ENCODE measurements at places on chromosomes 5 and 9.

- DNase-seq, result peak; percentile 44
Measured at GRCh38 chr5:55936100-55936693, 58.6 kb downstream of the IL6ST start.

GRCh38 chr5:87069974-87070608, 197.6 kb upstream of the RASA1 start:
- peak; percentile 50 for DNase-seq

GRCh38 chr5:31047621-31048020, 145.9 kb upstream of the CDH6 start:
- DNase-seq, result no peak

- DNase-seq, result peak; percentile 72
Measured at GRCh38 chr5:96172436-96172835, 210.8 kb upstream of the ELL2 start.

DNA sequence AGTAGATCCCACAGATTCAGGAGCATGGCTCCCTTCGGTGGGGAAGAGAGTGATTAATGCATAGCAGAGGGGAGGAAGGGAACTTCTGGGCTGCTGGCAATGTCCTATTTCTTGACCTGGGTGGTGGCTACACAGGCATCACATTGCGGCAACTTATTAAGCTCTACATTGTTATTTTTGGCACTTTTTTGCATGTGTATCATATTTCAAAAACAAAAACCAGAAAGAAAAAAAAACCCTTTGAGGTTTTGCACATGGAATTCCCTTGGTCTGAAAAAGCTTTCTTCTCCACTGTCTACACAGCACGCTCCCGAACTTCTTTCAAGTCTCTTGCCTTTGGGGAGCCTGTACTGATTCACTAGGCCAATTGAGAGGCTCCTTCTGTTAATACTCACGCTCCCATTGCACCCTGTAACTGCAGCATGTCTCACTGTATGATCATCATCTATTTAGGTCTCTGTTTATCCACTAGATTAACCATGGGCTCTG, 25.1 kb downstream of the CEMIP2 start:
- no peak for DNase-seq

GRCh38 chr9:2489838-2490314, 131.7 kb upstream of the VLDLR start:
- DNase-seq, result no peak

GRCh38 chr9:124258607-124259157, 933 bp downstream of the NEK6 start:
- no peak for DNase-seq

DNA sequence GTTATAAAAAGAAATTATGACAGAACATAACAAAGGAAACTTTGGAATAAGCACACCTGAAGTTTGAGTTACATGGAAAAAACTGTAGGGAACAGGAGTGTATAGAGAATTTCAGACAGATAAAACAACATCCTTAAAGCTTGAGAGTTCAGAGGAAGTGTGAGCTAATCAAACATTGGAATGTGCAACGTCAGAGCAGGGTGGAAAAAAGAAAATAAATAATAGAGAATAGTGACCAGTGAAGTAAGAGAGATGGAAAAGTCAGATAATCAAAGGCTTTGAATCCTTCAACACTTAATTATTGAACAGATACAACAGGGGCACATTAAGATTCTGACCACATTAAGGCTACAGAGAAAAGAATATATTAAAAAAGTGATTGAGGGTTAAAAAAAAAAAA, 128.5 kb upstream of the CDH10 start:
- no peak for DNase-seq

GRCh38 chr5:136135536-136135935, 2.9 kb downstream of the SMAD5 start:
- DNase-seq, result no peak

DNA sequence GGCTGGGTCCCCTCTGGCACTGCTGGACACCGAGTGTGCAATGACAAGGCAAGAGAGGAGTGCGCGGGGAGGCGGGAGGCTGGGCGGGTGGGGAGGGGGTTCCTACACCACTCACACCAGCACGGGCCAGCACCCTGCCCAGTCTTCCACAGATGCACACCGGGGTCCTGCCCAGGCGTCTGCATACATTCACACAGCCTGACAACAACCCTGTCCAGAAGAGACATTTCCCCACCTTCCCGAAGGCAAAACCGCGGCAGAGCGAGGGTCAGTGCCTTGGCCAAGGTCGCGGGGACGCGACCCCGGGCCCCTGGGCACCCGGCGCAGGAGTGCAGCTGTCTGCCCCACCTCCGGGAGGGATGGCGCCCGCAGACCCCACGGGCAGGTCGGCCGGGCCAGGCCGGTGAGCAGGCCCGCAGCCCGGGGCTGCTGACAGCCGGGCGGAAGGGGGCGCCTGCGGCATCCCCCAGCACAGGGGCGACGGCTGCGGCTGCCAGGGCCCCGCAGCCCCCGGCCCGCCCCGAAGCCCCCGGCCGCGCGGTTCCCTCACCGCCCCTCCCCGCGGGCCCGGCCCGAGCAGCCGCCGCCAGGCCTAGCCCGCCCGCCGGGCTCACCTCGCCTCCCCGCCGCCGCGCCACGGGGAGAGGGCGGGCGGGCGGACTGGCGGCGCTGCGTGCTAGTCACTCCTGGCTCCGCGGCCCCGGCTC, 496 bp downstream of the MAPK9 start:
- no peak for DNase-seq

DNA sequence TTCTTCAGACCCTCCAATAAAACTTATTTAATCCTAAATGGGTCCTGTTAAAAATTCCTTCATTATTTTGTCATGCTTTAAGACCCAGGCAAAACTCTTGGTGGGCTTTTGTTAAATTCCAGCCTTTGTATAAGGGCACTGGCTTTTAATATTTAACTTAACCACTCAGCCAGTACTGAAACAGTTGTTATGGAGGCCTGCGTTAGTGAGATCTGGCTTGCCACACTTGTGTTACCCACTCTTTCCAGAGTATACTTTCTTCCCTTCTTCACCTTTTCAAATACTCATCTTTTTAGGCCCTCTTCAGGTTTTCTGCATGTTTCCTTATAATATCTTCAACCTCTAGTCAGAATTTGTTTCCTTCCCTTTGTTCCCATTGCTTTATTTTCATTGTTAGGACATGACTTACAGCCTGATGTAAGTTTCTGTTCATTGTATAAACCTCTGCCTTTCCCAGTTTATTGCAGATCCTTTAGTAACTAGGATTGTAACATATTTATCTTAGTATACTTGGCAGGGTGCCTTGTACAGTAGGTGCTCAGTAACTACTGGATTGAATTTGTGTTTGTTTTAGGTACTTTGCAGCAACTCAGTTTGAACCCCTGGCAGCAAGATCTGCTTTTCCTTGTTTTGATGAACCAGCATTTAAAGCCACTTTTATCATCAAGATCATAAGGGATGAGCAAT, 48.8 kb downstream of the LNPEP start:
- no peak for DNase-seq

DNA sequence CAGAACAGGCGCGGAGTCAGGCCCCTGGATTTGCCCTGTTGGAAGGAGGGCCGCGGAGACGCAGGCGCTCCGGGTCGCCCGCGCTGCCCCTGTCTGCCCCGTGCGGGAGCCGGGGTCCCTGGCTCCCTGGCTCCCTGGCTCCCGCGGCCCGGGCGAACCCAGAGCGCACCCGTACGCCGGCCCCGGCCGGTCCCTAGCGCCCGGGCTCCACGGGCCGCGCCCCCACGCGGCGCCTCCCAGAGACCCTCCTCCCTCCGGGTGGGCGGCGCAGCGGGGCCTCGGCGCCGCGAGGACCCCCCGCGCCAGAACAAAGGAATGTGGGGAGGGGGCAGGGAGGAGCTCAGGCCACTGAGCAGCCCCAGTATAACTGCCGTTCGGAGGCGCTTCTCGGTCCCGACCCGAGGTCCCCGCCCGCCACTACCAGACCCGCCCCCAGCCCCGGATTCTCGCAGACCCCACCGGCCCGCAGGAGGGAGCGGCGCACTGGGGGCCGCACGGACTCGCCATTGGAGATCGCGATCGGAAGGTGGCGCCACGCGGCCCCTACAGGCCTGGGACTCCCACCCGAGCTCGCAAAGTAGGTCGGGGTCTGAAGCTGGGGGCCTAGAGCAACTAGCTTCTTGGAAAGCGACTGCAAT, 2.4 kb downstream of the NFIL3 start:
- no peak for DNase-seq

- no peak for DNase-seq
Measured at GRCh38 chr5:124252747-124253146, 493.7 kb downstream of the ZNF608 start.

GRCh38 chr5:36530215-36530614, 76.2 kb upstream of the SLC1A3 start:
- DNase-seq, result no peak

GRCh38 chr9:127451858-127452656, 747 bp downstream of the LRSAM1 start:
- DNase-seq, result no peak

DNA sequence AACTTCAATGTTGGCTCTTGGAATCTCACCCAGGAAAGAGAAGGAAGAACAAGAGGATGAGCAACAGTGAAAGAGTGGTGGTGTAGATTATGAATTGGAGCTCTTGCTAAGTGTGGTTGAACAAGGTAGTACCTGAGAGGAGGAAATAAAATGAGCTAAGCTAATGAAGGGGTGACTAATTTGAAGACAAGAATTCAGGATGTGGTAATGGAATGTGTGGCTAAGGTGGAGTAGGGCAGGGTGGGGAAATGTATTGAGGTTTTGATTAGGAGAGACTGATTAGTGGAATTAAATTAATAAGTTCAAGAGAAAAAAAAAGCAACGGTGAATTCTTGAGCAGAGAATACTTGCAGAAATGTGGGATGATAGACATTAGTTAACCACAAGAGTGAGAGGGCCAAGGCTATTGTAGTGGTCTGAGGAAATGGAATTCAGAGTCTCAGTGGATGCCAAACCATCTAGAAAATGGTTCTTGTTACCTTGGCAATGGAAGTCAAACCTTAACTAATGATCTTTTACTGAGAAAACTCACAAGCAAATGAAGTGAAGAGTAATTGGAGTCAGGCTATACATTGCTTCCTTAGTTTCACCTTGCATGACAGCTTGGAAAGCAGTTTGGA, 648.3 kb upstream of the ZNF608 start:
- no peak for DNase-seq

DNA sequence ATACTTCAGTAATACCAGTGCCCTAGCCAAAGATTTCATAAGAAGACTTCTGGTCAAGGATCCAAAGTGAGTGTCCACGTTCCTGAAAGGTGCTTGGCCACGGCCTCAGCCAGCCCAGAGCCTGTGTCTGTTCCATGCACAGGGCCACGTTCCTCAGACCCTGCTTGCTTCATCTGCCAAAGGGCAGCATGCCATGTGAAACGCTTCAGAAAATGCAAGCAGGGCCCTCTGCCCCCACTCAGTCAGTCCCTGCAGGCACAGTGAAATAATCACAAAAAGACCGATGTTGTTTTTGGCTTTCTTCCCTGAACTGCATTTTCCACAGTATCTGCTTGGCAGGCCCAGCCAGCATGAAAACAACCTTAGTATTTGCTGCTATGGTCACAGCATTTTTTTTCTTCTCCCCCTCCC, 85.5 kb upstream of the CTSL start:
- peak; percentile 18 for DNase-seq

DNA sequence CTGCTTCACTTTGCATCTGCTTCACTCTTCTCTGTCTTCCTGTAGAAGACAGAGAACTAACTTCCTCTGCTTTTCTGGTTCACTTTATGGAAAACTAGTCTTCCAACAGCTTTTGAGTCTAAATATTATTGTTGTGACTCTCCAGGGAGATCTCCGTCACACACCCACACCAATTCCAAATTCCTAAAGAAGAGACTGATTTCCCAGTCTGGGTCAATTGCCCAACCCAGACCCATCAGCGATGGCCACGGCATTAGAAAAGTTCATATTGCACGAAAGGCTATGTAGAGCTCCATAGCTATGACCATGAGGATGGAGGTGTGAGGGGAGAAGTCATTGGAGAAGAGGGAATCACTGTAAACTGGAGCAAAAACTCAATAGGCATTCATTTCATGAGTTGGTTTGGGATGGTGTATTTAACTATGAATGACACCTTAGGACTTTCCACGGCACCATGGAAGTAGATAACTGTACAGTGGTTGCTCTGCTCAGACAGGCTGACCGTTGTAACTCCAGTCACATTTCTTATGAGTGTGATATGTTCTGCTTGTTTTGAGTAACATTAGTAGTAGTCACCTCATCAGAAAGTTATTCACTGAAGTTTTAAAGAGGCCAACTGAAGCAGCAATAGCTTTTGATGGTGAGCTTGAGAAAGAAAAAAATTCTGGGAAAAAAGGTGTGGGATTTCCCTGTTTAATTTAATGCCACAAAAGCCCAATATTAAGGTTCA, 78.1 kb upstream of the MAMDC2 start:
- no peak for DNase-seq

GRCh38 chr9:133429641-133430161, 7.5 kb downstream of the ADAMTS13 start:
- no peak for DNase-seq

- DNase-seq, result no peak
Measured at GRCh38 chr5:36733183-36733582, 126.8 kb downstream of the SLC1A3 start.

GRCh38 chr5:148559461-148559860, 94.9 kb downstream of the HTR4 start:
- DNase-seq, result no peak

- no peak for DNase-seq
Measured at GRCh38 chr5:131413605-131414559, 150.0 kb downstream of the CDC42SE2 start.

GRCh38 chr9:23747088-23748075, 78.7 kb downstream of the ELAVL2 start:
- DNase-seq, result no peak

DNA sequence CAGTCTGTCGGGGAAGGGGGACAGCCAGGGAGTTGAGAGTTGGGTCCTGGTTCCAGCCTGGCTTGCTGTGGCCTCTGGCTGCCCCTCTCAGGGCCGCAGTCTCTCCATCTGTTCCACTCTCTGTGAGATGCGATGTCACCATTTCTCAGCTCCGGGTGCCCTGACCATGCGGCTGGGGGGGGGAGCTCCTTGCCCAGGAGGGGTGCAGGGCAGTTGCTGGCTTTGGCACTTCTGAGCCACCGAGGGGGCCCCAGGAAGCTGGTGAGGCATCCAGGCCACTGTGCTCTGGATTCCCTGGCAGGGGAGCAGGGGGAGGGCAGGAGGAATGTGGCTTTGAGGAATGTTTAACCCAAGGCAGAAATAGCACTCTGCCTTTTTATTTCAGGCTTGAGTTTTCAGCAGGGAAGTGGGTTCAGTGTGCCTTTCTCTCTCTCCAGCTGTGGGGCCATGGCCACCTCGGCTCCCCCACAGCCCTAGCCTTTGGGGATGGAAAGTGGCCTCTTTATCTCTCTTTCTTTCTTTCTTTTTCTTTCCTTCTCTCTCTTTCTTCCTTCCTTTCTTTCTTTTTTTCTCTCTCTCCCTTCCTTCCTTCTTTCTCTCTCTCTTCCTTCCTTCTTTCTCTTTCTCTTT, 11.0 kb downstream of the NCS1 start:
- peak; percentile 28 for DNase-seq

GRCh38 chr5:136025900-136026299, 2.9 kb upstream of the TGFBI start:
- no peak for DNase-seq

GRCh38 chr9:32092031-32092430, 292.4 kb upstream of the ACO1 start:
- no peak for DNase-seq

Data from non-pigmented ciliary epithelial cell (primary cell).